ENCODE measurements at places on chromosomes 6 and 20. TPM values are rescaled to one million over a fixed set of nuclear protein-coding genes. Genes with fewer than 3 reads are reported as not detected.

DPM1 gene
- 70.1 TPM for total RNA-seq

MEI4 gene
- not detected for total RNA-seq

PLTP gene
- 2.2 TPM for total RNA-seq

EZR gene
- 338 TPM for total RNA-seq

CDC5L gene
- 13.7 TPM for total RNA-seq

WTAP gene
- 67.8 TPM for total RNA-seq

FAM135A gene
- total RNA-seq: 19.1 TPM

TSPO2 gene
- total RNA-seq: not detected

KIF6 gene
- 0.50 TPM for total RNA-seq

TMEM151B gene
- 0.07 TPM for total RNA-seq

TAAR9 gene
- not detected for total RNA-seq

DPPA5 gene
- total RNA-seq: not detected

PNLDC1 gene
- total RNA-seq: not detected

GSTA3 gene
- total RNA-seq: not detected

FBXO5 gene
- total RNA-seq: 21.8 TPM

PRRT1 gene
- total RNA-seq: 0.41 TPM

C20orf141 gene
- total RNA-seq: 0.46 TPM

SYNDIG1 gene
- 1.4 TPM for total RNA-seq

SGK2 gene
- total RNA-seq: 9.9 TPM

BACH2 gene
- total RNA-seq: 0.64 TPM

CASS4 gene
- not detected for total RNA-seq

TAGAP gene
- not detected for total RNA-seq

C20orf144 gene
- 0.07 TPM for total RNA-seq

RAMACL gene
- total RNA-seq: 0.43 TPM

WFDC10A gene
- not detected for total RNA-seq

FOXF2 gene
- 21.7 TPM for total RNA-seq

OR2J3 gene
- total RNA-seq: not detected

KCNK16 gene
- not detected for total RNA-seq

CLDN20 gene
- total RNA-seq: not detected

PROKR2 gene
- not detected for total RNA-seq

PLAGL2 gene
- 13.9 TPM for total RNA-seq

IRAK1BP1 gene
- 0.73 TPM for total RNA-seq

COMMD7 gene
- 60.6 TPM for total RNA-seq

OR5V1 gene
- not detected for total RNA-seq

HLA-DOA gene
- not detected for total RNA-seq

LIME1 gene
- 8.9 TPM for total RNA-seq

MTFR2 gene
- total RNA-seq: 11.6 TPM

GABRR1 gene
- not detected for total RNA-seq

EMILIN3 gene
- total RNA-seq: 0.39 TPM

LY6G5C gene
- 2.1 TPM for total RNA-seq

LKAAEAR1 gene
- 2.0 TPM for total RNA-seq

CDK5RAP1 gene
- total RNA-seq: 31.3 TPM

PTCRA gene
- total RNA-seq: not detected

ZNF343 gene
- total RNA-seq: 14.5 TPM

VSX1 gene
- total RNA-seq: 0.43 TPM

CARMIL1 gene
- total RNA-seq: 7.7 TPM

PPP2R5D gene
- total RNA-seq: 27.6 TPM

SLC17A2 gene
- total RNA-seq: not detected

BPIFA1 gene
- total RNA-seq: not detected

PNPLA1 gene
- not detected for total RNA-seq

BPIFB1 gene
- total RNA-seq: 0.08 TPM

FANCE gene
- 2.6 TPM for total RNA-seq

Data from A549 treated with GW870086 at 1 μM for 4 hours (cell line).